ENCODE measurements at places on chromosomes 5 and 9. TPM values are rescaled to one million over a fixed set of nuclear protein-coding genes. Genes with fewer than 3 reads are reported as not detected.
A peak's percentile ranks its signal among the peaks of the same experiment; 100 is the strongest.

The INSL6 gene
- not detected for total RNA-seq

GRCh38 chr5:89712134-89712700, 697.3 kb downstream of the CETN3 start:
- DNase-seq, result no peak
- no peaks in the 10 kb centered on the region for H3K36me3 ChIP-seq
- no peaks in the 10 kb centered on the region for H3K27me3 ChIP-seq
- H3K27ac ChIP-seq, result no peak overlapping the region
- no peaks in the 10 kb centered on the region for H3K4me1 ChIP-seq

DNA sequence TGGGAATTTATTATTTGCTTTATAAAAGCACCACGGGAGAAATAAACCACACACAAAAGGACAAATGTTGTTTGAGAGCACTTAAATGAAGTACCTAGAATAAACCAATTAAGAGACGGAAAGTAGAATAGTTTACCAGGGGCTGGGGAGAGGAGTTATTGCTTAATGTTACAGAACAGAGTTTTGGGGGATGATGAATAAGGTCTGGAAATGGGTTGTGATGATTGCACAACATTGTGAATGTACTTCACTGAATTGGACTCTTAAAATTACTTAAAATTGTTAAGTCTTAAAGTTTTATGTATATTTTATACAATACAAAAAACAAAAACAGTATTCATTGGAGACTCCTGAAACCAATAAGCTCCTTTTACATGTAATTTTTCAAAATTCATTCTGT, 1.5 kb downstream of the ZBTB43 start:
- H3K4me3 ChIP-seq, result no peak overlapping the region
- H3K4me1 ChIP-seq, result peaks cover 5% of the 10 kb centered on the region
- no peak for DNase-seq
- peak overlapping the region; percentile 91 for H3K27ac ChIP-seq

DNA sequence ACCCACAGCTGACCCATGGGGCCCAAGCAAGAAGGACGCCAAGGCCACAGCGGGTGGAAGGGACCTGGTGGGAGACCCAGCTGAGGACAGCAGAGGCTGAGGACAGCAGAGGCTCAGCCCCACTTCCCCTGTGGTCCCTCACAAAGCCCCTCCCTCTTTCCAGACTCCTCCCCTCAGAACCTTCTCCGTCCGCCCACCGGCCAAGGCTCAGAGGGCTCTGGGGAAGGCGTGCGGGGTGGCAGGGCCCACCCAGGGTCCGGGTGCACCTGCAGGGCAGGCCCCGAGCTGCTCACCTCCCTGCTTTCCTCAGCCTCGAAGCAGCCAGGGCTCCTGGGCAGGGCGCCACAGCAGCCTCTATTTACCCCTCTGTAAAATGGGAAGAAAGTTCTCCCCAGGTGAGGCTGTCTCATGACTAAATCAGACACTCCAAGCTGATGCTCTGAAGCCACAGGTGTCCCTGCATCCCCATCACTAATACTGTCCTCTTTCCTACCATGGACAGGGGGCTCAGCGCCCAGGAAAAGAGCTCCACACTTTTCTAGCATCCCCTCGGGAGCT, 137.9 kb upstream of the PPP1R26 start:
- H3K4me3 ChIP-seq, result no peak overlapping the region
- H3K36me3 ChIP-seq, result no peaks in the 10 kb centered on the region
- H3K27me3 ChIP-seq, result peaks cover 2% of the 10 kb centered on the region
- no peak overlapping the region for H3K27ac ChIP-seq

The GABRB2 gene
- not detected for total RNA-seq

DNA sequence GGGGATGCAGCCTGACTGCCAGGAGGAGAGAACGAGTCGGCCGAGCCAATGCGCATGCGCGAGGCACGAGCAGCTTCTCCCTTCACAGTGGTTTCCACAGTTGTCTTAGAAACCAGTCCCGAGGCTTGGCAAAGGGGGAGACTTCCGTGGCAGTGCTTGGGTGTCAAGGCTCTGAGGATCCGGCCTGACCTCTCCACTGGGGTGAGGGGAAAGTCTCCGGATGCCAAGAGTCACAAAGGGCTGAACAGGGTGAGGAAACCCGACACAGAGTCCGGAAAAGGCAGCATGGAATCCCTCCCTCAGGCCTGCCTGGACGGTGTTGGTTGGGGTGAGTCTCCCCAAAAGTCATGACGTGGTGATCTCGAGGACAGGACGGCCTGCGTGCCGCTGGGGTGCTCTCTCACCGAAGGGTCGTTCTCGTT, 475.5 kb downstream of the SPATA31A7 start:
- no peaks in the 10 kb centered on the region for H3K36me3 ChIP-seq
- H3K4me1 ChIP-seq, result no peaks in the 10 kb centered on the region
- DNase-seq, result no peak
- H3K27ac ChIP-seq, result no peak overlapping the region
- no peaks in the 10 kb centered on the region for H3K27me3 ChIP-seq

The ADAMTS2 gene
- total RNA-seq, result 0.05 TPM

DNA sequence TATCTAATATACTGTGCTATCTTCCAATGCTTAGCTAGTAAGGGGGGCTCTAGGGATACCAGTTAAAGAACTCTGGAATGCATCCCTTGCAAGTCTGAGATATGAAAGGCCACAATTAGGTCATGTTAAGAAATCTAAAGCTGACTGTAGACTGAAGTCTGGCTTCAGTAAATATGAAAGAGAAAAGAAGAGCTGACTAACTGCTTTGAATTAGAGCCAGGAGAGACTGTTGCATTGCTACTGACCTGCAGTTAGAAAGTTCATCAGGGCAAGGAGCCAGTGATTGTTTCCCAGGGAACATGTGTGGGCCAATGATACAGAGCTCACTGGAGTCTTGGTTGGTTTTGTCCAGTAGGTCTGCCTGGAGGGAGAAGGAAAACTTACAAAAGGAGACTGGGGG, 472.1 kb upstream of the TNC start:
- 0 out of 2 replicates have a peak, but pooled peaks cover 3% of the 10 kb centered on the region for H3K4me1 ChIP-seq
- H3K27me3 ChIP-seq, result no peaks in the 10 kb centered on the region
- H3K36me3 ChIP-seq, result no peaks in the 10 kb centered on the region
- DNase-seq, result no peak
- no peak overlapping the region for H3K27ac ChIP-seq
- no peak overlapping the region for H3K4me3 ChIP-seq

DNA sequence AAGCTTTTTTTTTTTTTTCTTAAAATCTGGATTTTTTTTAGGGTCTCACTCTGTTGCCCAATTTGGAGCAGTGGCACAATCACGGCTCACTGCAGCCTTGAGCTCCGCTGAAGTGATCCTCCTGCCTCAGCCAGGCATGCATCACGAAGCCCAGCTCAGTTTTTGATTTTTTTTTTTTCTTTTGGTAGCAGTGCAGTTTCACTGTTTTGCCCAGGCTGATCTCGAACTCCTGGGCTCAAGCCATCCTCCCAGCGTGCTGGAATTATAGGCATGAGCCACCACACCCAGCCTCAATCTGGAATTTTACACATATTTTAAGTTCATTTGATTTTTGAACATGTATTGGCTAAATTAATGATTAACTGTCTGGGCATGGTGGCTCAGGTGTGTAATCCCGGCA, 36.3 kb downstream of the TRIO start:
- H3K36me3 ChIP-seq, result no peaks in the 10 kb centered on the region
- no peaks in the 10 kb centered on the region for H3K27me3 ChIP-seq
- peak; percentile 23 for DNase-seq

The ORM2 gene
- total RNA-seq, result 46.0 TPM

- H3K4me1 ChIP-seq, result no peaks in the 10 kb centered on the region
- no peak overlapping the region for H3K4me3 ChIP-seq
- no peak overlapping the region for H3K27ac ChIP-seq
Measured at GRCh38 chr9:98341157-98342097, 86.0 kb upstream of the TBC1D2 start.

GRCh38 chr9:81506941-81507864, 182.1 kb downstream of the TLE1 start:
- no peak overlapping the region for H3K4me3 ChIP-seq
- H3K27ac ChIP-seq, result no peak overlapping the region
- no peaks in the 10 kb centered on the region for H3K27me3 ChIP-seq
- no peaks in the 10 kb centered on the region for H3K36me3 ChIP-seq

DNA sequence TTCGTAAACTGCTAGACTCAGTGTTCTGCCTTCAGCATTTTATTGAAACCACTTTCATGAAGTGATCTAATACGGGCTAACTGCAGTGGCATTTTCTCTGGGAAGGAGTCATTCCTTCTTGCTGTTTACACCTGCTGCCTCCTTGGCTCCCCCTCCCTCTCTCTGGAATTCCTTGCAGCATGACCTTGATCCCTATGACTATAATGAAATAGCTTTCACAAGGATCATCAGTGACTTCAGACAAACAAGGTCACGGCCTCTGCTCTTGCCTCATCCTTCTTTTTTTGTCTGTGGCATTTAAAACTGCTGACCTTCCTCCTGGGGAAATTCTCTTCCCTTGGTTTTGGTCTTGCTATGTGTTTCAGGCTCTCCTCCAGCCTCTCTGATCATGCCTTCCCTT, 90.2 kb downstream of the ZNF462 start:
- peak; percentile 47 for DNase-seq
- no peaks in the 10 kb centered on the region for H3K27me3 ChIP-seq
- H3K36me3 ChIP-seq, result no peaks in the 10 kb centered on the region
- H3K4me3 ChIP-seq, result no peak overlapping the region

GRCh38 chr9:114206221-114206789, 51.0 kb downstream of the COL27A1 start:
- H3K4me3 ChIP-seq, result no peak overlapping the region
- H3K27ac ChIP-seq, result no peak overlapping the region
- peaks cover 4% of the 10 kb centered on the region for H3K36me3 ChIP-seq
- DNase-seq, result no peak
- no peaks in the 10 kb centered on the region for H3K27me3 ChIP-seq

DNA sequence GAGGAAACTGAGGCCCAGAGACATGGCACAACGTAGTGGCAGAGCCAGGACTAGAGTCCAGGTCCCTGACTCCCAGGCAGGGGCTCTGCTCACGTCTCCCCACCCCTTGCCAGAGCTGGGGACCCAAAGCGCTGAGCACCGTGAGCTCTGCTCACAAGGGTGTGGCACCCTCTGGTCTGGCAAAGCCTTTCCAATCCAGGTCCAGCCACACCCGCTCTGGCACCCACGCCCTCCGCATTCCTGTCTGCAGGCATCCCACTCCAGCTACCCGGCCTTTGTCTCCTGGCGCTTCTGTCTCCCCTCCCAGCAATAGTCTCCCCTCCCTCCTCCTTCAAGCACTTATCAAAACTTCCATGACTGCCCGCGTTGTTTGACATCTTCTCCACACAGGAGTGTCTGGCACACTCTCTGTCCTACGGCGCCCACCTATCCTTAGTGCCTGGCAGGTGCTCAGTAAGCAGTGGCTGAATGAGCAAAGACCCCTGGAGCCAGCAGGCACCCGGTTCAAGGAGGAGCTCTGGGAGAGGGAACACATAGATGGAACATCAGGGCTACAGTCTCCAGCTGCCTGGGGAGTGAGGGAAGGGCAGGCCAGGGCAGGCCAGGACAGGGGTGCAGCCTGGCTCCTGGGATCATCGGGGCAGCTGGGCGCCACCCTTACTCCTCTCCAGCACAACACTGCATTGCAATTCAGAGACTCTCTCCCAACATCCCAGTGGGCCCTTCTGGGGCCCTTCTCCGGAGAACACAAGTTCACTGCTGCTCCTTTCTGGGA, 12.0 kb downstream of the HIGD2A start:
- peak overlapping the region; percentile 19 for H3K27ac ChIP-seq
- H3K36me3 ChIP-seq, result no peaks in the 10 kb centered on the region
- H3K4me1 ChIP-seq, result no peaks in the 10 kb centered on the region
- no peak overlapping the region for H3K4me3 ChIP-seq

The GPR150 gene
- 0.21 TPM for total RNA-seq

DNA sequence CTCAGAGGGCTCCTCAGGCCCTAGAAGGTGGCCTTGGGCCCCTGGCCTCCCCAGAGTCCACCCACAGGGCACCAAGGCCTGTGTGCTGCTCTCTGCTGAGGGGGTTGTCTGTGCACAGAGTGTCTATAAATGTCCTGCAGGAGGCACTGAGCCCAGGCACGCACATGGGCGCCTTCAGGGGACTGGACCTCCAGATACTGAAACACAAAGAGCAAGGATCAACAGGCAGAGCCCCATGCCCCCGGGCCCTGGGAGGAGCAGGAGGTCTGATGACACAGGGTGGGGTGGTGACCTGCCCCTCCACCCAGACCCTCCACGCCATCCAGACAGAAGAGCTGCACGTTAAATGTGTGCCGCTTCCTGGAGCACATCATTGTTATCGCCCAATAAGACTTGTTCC, 64.6 kb upstream of the SIMC1 start:
- H3K4me1 ChIP-seq, result no peaks in the 10 kb centered on the region
- H3K4me3 ChIP-seq, result no peak overlapping the region
- no peak for DNase-seq
- H3K27me3 ChIP-seq, result no peaks in the 10 kb centered on the region

GRCh38 chr5:110716247-110717245, 9.9 kb downstream of the TMEM232 start:
- H3K4me1 ChIP-seq, result no peaks in the 10 kb centered on the region
- H3K36me3 ChIP-seq, result no peaks in the 10 kb centered on the region
- no peak overlapping the region for H3K4me3 ChIP-seq
- H3K27me3 ChIP-seq, result no peaks in the 10 kb centered on the region

The ZFP37 gene
- total RNA-seq, result not detected

DNA sequence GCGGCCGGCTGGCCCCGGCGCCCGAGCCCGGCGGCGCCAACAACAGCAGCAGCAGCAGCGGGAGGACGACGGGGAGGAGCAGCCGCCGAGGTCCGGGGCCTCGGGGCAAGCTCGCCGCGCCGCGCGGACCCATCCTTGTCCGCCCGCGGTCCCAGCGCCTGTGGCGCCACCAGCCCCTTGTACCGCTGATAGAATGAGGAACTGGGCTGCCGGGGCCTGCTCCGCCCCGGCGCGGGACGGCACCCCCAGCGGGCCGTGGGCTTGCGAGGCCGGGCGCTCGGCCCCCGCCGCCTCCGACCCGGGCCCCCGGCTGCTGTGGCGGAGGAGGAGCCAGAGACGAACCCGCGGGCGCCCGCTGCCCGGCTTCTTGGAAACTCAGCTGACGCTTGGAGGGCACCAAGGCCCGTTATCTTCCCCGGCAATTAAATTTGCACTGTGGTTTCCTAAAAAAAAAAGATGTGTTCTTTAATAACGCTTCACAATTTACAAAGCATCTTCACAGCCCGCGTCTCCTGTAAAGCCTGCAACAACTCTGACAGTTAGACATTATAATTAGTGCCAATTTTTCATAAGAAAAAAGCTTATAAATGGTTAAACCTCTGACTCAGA, at the start of gene ARSB:
Gene ARSB (minus strand): TSS at position 195 of the 609 bp plus-strand sequence. CDS start 62 bp downstream, at position 133.
- DNase-seq, result no peak
- peak within 1 kb of the TSS; percentile 84 for H3K27ac ChIP-seq
- H3K4me1 ChIP-seq, result peaks cover 20% of the 10 kb centered on the region

GRCh38 chr9:126150411-126151030, 176.1 kb upstream of the MVB12B start:
- no peak for DNase-seq
- H3K4me3 ChIP-seq, result no peak overlapping the region
- H3K4me1 ChIP-seq, result peaks cover 15% of the 10 kb centered on the region

DNA sequence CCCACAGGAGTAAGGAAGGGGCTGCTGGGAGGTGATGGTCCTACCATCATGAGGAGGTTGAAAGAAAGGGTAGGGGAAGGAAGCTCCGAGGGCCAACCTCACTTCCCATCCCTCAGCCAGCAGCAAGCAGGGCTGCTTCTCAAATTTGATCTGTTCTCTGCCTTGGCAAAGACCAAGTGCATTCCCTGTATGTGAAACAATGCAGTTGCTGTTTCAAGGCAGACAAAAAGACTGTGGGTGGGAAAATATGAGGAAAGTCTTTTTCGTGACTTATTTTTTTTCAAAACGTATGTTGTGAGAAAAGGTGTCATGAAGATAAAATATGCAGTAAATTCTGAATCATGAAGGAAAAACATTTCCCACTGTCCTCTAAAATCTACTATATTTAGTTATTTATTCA, 165.9 kb downstream of the ARSB start:
- DNase-seq, result no peak
- no peak overlapping the region for H3K4me3 ChIP-seq
- no peaks in the 10 kb centered on the region for H3K36me3 ChIP-seq
- no peaks in the 10 kb centered on the region for H3K27me3 ChIP-seq
- no peak overlapping the region for H3K27ac ChIP-seq

The ARHGEF28 gene
- 4.6 TPM for total RNA-seq
